Smooth muscle cell of the umbilical artery (primary cell): ENCODE measurements at places on chromosomes 3 and 15. TPM values are rescaled to one million over a fixed set of nuclear protein-coding genes. Genes with fewer than 3 reads are reported as not detected.

C3orf85 gene
- total RNA-seq, result not detected in 2 replicates

FBN1 gene
- 1,277 and 1,737 TPM in 2 replicates for total RNA-seq

ZKSCAN7 gene
- total RNA-seq, result 4.2 and 8.6 TPM in 2 replicates

EFHB gene
- total RNA-seq, result 0.42 and 0.59 TPM in 2 replicates

GOLGA8G gene
- under 0.01 TPM in 1 of 2 replicates, not detected in the other for total RNA-seq

KBTBD13 gene
- total RNA-seq, result not detected in 2 replicates

SCN5A gene
- total RNA-seq, result 0.30 and 1.4 TPM in 2 replicates

TFG gene
- 83.1 and 113 TPM in 2 replicates for total RNA-seq

SPINK8 gene
- total RNA-seq, result not detected in 2 replicates

SCN11A gene
- total RNA-seq, result not detected in 2 replicates

SLITRK3 gene
- total RNA-seq, result 0.59 TPM in 1 of 2 replicates, not detected in the other

GHSR gene
- not detected in 2 replicates for total RNA-seq

CELF6 gene
- total RNA-seq, result not detected in 2 replicates

CXCR6 gene
- total RNA-seq, result not detected in 2 replicates

ONECUT1 gene
- not detected in 2 replicates for total RNA-seq

CPEB1 gene
- 7.5 and 20.8 TPM in 2 replicates for total RNA-seq

RARB gene
- 50.8 and 51.6 TPM in 2 replicates for total RNA-seq

SPESP1 gene
- total RNA-seq, result 2.7 and 6.0 TPM in 2 replicates
